MM.1S (cell line): ENCODE measurements at places on chromosomes 16 and 17.

GRCh38 chr16:84087466-84088151, 29.1 kb downstream of the MBTPS1 start:
- H3K27me3 ChIP-seq, result no peaks in the 10 kb centered on the region
- no peaks in the 10 kb centered on the region; the same call in 1 of the 2 replicates for H3K36me3 ChIP-seq
- DNase-seq, result peak; percentile 15

GRCh38 chr16:83899272-83899897, 470 bp downstream of the MLYCD start:
- H3K27ac ChIP-seq, result no peak overlapping the region
- DNase-seq, result peak; percentile 20
- peak overlapping the region; percentile 55 for H3K4me3 ChIP-seq
- H3K4me1 ChIP-seq, result 0 out of 2 replicates have a peak, but pooled peaks cover 3% of the 10 kb centered on the region
- no peaks in the 10 kb centered on the region for H3K27me3 ChIP-seq

GRCh38 chr16:19240494-19240893, 45.0 kb upstream of the CLEC19A start:
- H3K4me3 ChIP-seq, result no peak overlapping the region
- no peak for DNase-seq
- no peaks in the 10 kb centered on the region for H3K27me3 ChIP-seq
- no peaks in the 10 kb centered on the region for H3K36me3 ChIP-seq
- no peak overlapping the region for H3K27ac ChIP-seq
- no peaks in the 10 kb centered on the region for H3K4me1 ChIP-seq

GRCh38 chr16:407253-407652, 5.6 kb downstream of the DECR2 start:
- no peaks in the 10 kb centered on the region for H3K36me3 ChIP-seq
- no peaks in the 10 kb centered on the region for H3K4me1 ChIP-seq
- H3K4me3 ChIP-seq, result no peak overlapping the region
- no peaks in the 10 kb centered on the region for H3K27me3 ChIP-seq

- peak overlapping the region; percentile 75 for H3K27ac ChIP-seq
- no peaks in the 10 kb centered on the region for H3K36me3 ChIP-seq
- peaks cover 18% of the 10 kb centered on the region for H3K4me1 ChIP-seq
- no peak for DNase-seq
- H3K4me3 ChIP-seq, result peak overlapping the region; percentile 62
- no peaks in the 10 kb centered on the region for H3K27me3 ChIP-seq
Measured at GRCh38 chr17:31509095-31509804, 117.8 kb downstream of the RAB11FIP4 start.

DNA sequence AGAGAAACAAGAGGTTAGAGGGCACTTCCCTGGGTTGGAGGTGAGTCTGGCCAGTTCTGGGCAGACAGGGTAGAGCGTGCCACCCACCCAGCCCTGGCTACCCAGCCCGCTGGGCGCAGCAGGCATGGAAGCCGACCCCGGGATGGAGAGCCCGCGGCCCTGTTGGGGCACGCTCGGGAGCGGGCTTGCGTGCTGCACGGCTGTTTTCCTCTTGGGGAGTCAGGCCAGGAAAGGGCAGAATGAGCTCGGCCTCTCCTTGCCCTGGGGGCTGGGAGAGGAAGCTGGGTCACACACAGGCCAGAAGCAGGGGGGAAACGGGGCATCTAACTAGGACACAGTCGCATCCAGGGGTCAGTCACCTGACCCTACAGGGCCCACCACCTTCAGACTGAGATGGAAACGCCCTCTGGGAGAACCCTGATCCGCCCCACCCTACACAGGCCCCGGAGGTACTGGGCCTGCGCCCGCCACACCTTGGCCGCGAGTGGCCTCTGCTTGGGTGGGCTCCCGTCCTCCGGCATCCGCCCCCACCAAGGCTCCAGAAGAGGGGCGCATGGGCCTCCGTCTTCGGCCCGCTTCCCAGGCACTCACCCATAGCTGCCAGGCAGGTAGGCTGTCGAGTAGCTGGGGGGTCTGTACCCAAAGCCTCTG, 1.2 kb downstream of the SOX15 start:
- H3K27ac ChIP-seq, result no peak overlapping the region
- 0 out of 2 replicates have a peak, but pooled peaks cover 2% of the 10 kb centered on the region for H3K4me1 ChIP-seq
- no peak for DNase-seq
- H3K36me3 ChIP-seq, result no peaks in the 10 kb centered on the region
- H3K27me3 ChIP-seq, result no peaks in the 10 kb centered on the region

DNA sequence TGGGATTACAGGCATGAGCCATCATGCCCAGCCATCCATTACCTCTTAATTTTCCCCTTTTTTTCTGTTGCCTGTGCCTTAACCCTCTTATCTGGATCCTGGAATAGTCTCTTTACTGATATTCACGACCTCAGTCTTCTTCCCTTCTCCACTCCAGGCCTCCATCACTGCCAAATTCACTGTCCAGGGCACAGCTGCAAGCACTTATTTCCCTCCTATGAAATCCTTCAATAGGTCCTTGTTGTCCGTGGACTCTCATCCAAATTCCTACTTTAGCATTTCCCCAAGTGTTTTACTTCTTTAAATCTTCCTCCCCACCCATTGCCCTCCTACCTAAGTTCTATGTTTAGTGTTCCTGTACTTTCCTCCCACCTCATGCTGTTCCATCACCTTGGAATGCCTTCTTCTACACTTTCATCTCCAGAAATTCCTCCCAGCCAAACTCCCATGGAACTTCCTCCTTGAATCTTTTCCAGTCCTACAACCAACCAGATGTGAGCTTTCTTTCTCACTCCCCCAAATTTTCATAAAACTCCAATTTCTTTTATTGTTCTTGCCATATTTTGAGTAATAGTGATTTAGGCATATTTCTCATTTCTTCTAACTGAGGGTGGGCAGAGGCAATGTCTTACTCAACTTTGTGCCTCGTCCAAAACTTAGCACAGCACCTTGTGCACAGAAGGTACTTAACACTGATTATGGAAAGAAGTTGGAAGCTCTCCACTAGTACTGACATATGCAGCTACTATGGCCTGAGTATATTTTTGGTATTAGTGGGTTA, 35.3 kb downstream of the FAM20A start:
- no peaks in the 10 kb centered on the region for H3K27me3 ChIP-seq
- DNase-seq, result no peak
- H3K27ac ChIP-seq, result no peak overlapping the region
- H3K36me3 ChIP-seq, result no peaks in the 10 kb centered on the region

- no peak overlapping the region for H3K27ac ChIP-seq
- 0 out of 2 replicates have a peak, but pooled peaks cover 5% of the 10 kb centered on the region for H3K4me1 ChIP-seq
- no peak for DNase-seq
- H3K4me3 ChIP-seq, result no peak overlapping the region
Measured at GRCh38 chr17:50146230-50146926, 4.1 kb downstream of the PPP1R9B start.

DNA sequence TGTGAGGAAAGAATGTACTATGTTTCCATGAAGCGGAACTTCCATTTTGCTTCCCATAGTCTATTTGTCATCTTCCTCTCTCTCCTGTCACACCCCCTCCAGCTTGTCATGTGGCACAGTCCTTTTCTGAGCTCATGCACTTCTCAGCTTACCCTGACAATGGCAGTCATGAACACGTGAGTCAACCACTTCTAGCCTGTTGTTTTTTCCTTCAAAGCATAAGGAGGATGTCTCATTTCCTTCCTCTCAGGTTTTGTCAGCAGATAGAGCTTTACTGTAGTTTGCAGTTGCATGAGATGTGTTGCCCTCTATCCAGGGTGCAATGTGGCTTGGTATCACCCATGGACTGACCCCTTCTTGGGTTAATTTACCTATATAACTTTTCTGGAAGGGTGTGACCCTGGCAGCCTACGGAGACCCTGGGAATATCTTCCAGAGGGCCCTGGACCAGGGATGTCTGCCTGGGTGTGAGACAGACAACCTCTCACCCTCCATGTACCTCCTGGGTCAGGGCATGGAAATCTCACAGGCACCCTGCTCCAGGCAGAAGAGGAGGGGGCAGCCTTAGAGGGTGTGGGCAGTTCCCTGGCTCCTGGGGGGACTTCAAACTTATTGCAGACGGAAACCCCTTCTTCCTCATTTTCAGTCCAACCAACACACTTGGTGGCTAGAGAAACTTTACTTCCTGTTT, 4.0 kb upstream of the ZNF267 start:
- no peaks in the 10 kb centered on the region for H3K36me3 ChIP-seq
- H3K27me3 ChIP-seq, result no peaks in the 10 kb centered on the region
- DNase-seq, result peak; percentile 80
- H3K4me1 ChIP-seq, result peaks cover 15% of the 10 kb centered on the region
- peak overlapping the region; percentile 57; the same call in 1 of the 2 replicates for H3K27ac ChIP-seq
- H3K4me3 ChIP-seq, result no peak overlapping the region

GRCh38 chr17:64679710-64680216, 17.7 kb upstream of the SMURF2 start:
- DNase-seq, result no peak
- no peaks in the 10 kb centered on the region for H3K27me3 ChIP-seq
- no peak overlapping the region for H3K4me3 ChIP-seq
- no peaks in the 10 kb centered on the region for H3K36me3 ChIP-seq
- no peaks in the 10 kb centered on the region for H3K4me1 ChIP-seq

- DNase-seq, result no peak
- no peaks in the 10 kb centered on the region for H3K4me1 ChIP-seq
- no peak overlapping the region for H3K27ac ChIP-seq
- H3K27me3 ChIP-seq, result no peaks in the 10 kb centered on the region
- H3K4me3 ChIP-seq, result no peak overlapping the region
Measured at GRCh38 chr17:29682987-29683386, 60.3 kb upstream of the CORO6 start.

DNA sequence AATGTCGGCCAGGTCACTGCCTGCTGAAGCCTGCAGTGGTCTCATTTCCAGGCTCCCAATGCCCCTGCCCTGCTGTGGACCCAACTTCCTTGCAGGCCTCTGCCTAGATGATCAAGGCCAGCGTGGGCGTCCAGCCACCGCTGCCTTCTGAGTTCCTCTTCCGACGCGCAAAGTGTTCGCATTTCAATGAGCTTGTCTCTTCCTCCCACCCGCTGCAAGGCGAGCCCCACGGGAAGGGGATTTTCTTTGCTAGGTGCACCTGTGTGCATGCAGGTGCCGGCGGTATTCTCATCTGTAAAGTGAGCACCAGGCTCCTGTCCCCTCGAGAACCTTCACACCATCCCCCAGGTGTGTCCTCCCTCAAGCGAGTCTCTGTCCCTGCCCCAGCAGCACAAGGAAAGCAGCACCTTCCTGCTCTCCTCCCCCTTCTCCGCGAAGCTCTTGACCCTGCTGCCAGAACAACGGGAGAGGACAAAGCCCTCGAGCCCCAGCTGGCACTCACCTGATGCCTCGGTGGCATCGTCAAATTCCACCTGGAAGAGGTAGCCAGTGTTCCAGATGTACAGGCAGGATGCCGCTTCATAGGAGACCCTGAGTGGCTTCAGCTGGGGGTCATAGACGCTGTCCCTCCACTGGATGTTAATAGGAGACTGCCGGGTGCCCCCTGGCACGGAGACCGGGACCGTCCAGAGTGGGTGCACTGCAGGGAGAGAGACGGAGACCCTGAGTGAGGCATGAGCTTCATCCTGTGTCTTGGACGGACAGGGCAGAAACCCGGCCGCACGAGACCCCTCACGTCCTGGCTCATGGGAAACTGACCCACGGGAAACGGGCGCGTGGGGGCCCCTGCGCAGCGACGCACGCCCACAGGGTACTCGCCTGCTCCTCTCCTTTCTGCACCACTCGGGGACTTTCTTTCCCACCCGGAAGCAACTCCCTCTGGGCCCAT, 9.8 kb downstream of the CA5A start:
- no peak overlapping the region for H3K27ac ChIP-seq
- no peaks in the 10 kb centered on the region for H3K4me1 ChIP-seq

DNA sequence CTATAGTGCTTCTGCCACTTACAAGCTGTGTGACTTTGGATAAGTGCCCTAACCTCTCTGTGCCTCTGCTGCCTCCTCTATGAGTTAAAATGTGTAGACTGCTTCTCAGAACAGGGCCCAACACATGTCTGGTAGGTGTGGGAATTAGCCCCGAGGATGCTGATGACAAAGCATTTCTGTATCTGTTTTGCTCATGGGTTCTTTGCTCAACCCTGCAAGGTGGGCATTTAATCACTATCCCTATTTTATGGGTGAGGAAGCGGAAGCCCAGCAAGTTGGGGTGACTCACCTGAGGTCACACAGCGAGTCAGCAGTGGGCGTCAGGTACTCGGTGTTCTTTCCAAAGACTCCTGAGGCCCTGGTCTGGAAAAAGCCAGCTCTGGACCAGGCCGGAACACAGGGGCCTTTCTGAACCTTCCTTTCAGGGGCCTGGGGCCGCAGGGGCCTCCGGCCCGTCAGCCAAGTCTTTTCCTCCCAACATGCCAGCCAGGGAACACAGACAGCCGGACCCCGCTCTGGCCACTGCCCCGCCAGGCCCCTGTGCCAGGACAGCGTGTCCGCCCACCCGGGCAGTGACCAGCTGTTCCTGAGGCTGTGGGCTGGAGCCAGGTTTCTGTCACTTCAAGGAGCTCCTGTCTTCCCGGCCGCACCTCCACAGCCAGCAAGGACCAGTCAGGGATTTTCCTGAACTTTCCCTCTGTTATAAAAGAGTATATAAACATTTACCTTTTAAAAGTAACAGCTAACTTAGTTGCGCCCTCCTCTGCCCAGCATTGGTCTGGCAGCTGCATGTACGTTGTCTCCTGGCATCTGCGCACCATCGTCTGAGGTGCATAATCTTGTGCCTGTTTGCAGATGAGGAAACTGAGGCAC, 62.5 kb downstream of the SREBF1 start:
- H3K4me3 ChIP-seq, result no peak overlapping the region
- no peak for DNase-seq
- no peak overlapping the region for H3K27ac ChIP-seq
- no peaks in the 10 kb centered on the region for H3K36me3 ChIP-seq
- H3K4me1 ChIP-seq, result no peaks in the 10 kb centered on the region

- no peak overlapping the region for H3K27ac ChIP-seq
- no peak overlapping the region for H3K4me3 ChIP-seq
- DNase-seq, result no peak
- no peaks in the 10 kb centered on the region for H3K4me1 ChIP-seq
Measured at GRCh38 chr17:61457226-61457983, 5.2 kb downstream of the TBX4 start.

GRCh38 chr16:85341972-85342695, 229.9 kb upstream of the CIBAR2 start:
- no peaks in the 10 kb centered on the region for H3K4me1 ChIP-seq
- peaks cover 63% of the 10 kb centered on the region for H3K27me3 ChIP-seq
- H3K27ac ChIP-seq, result no peak overlapping the region
- H3K4me3 ChIP-seq, result no peak overlapping the region
- no peaks in the 10 kb centered on the region for H3K36me3 ChIP-seq
- DNase-seq, result no peak

DNA sequence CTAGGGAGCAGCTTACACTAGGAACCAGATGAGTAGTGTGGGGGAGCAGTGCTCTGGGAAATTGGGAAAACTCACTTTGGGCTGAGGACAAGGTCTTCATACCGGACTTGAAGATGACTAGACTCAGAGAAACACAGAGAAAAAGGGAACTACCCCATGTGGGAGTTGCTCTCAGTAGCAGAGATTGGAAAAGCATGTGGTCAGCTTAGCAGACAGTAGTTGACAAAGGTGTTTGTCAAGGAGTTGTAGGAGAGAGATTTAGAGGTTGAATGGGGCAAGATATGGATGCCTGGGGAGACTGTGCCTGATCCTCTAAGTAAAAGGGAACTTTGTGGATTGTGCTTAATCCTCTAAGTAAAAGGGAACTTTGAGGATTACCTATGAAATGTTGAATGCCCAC, 194.5 kb upstream of the COX10 start:
- H3K27ac ChIP-seq, result no peak overlapping the region
- no peaks in the 10 kb centered on the region for H3K4me1 ChIP-seq
- H3K36me3 ChIP-seq, result no peaks in the 10 kb centered on the region
- no peaks in the 10 kb centered on the region for H3K27me3 ChIP-seq

GRCh38 chr17:74385201-74385600, 17.9 kb downstream of the GPR142 start:
- no peak overlapping the region for H3K4me3 ChIP-seq
- no peaks in the 10 kb centered on the region for H3K4me1 ChIP-seq
- no peak overlapping the region for H3K27ac ChIP-seq
- no peaks in the 10 kb centered on the region for H3K36me3 ChIP-seq
- DNase-seq, result no peak
- H3K27me3 ChIP-seq, result peaks cover 92% of the 10 kb centered on the region

GRCh38 chr17:19385521-19385983, 1.4 kb downstream of the MFAP4 start:
- no peaks in the 10 kb centered on the region for H3K27me3 ChIP-seq
- DNase-seq, result no peak
